ENCODE measurements at places on chromosomes 7 and 10.

GRCh38 chr7:154721086-154721485, 281.8 kb downstream of the PAXIP1 start:
- no peak for DNase-seq

DNA sequence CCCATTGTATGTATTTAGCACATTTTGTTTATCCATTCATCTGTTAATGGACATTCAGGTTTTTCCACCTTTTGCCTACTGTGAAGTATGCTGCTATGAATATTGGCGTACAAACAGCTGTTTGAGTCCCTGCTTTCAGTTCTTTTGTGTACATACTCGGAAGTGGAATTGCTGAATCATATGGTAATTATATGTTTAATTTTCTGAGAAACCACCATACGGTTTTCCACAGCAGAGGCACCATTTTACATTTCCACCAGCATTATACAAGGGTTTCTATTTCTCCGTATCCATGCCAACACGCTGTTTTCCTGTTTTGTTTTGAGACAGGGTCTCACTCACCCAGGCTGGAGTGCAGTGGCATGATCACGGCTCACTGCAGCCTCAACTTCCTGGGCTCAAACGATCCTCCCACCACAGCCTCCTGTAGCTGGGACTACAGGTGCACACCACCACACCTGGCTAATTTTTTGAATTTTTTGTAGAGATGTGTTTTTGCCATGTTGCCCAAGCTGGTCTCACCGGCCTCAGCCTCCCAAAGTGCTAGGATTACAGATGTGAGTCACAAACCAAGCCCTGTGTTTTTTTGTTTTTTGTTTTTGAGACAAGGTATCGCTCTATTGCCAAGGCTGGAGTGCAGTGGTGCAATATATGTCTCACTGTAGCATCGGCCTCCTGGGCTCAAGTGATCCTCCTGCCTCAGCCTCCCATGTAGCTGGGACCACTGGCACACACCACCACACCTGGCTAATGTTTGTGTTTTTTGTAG, 22.1 kb upstream of the FBXW4 start:
- no peak for DNase-seq

GRCh38 chr7:22860337-22860736, 37.7 kb upstream of the TOMM7 start:
- DNase-seq = no peak

DNA sequence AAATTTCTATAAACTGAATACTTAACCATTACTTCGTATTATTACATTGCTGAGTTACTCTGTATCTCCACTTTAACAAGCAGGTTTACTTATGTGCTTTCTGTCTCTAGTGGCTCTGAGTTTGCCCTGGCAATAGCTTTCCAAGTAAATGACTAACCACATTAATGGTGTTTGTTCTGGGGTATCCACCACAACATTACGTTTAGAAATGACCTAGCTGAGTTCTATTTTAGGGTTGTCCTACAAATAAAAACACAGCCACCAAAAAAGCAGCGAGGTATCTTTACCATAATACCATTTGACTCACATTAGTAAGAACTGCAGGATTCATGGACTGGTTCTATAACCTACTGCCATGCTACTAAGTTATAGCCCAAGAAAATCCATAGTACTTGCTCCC, 83.1 kb downstream of the HIBADH start:
- no peak for DNase-seq

GRCh38 chr7:51033727-51034520, 251.2 kb upstream of the GRB10 start:
- DNase-seq = no peak

DNA sequence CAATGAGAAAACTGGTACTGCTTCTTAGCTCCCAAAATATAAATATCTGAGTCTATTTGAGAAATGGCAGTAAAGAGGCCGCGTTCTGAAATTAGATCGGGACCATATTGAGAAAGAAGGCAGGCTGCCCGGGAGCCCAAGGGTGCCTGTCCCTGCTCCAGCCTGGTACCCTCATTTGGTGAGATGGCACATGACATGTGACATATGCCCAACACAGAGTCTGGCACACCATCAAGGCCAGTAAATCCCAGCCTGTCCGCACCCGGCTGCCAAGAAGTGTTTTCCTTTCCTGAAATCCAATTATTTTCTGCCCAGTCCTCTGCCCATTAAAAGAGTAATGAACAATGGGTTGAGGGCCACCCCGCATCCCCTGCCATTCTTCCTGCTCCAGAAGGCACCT, 66.4 kb downstream of the CDH23 start:
- DNase-seq = no peak

- peak; percentile 7 for DNase-seq
Observed at GRCh38 chr10:81019029-81019890, 481.6 kb downstream of the SH2D4B start.

GRCh38 chr10:132838346-132838970, 52.5 kb upstream of the NKX6-2 start:
- DNase-seq = no peak

GRCh38 chr7:47480576-47481538, 101.1 kb downstream of the TNS3 start:
- no peak for DNase-seq

- DNase-seq = peak; percentile 56
Observed at GRCh38 chr10:26437637-26438461, at the start of gene APBB1IP. Gene APBB1IP, plus strand, starts transcription at chr10:26438341. Its CDS starts 53,986 bp downstream, at chr10:26492327.

- no peak for DNase-seq
Observed at GRCh38 chr10:120420421-120420820, 36.6 kb upstream of the PLPP4 start.

GRCh38 chr10:93894516-93895378, 969 bp downstream of the SLC35G1 start:
- no peak for DNase-seq

DNA sequence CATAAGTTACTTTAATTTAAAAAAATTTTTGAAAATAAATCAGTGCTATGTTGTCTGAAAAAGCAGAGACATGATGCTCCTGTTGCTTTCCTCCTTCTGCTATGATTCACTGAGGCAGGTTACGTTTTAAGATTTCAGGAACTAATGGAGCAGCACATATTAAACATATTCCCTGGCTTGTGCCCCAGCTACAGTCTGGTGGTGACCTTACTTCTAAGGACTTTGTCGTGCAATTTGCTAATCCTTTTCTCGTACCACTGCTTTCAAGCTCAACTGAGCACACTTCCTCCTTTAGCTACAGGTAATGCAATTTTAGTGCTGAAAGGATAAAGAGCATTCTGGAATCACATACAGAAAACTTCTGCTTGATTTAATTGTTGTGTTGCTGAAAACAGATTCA, 16.2 kb upstream of the PRR15 start:
- no peak for DNase-seq

GRCh38 chr7:151707757-151708156, 169.2 kb downstream of the PRKAG2 start:
- no peak for DNase-seq

DNA sequence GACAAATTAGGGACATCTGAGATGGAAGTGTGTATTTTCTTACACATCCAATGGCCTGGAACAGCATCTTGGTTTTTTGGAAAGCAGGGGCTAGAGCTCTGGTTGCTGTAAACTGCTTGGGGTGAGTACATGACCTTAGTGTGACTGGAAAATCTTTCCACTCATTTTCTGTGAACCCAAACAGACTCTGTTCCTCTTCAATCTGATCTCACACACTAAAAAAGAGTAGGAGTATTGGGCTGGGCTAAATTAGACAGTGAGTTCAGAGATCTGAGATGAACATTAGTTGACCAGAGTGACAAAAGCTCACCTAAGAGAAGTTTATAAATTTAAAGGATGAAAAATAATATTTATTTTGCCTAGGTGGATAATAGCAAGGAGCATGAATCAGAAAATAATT, 59.2 kb downstream of the OR13A1 start:
- no peak for DNase-seq

- no peak for DNase-seq
Observed at GRCh38 chr7:28999427-28999826, 41.3 kb upstream of the TRIL start.

- DNase-seq = peak; percentile 85
Observed at GRCh38 chr10:73771722-73772280, 10.0 kb upstream of the CHCHD1 start.

GRCh38 chr10:102869258-102870198, at the start of gene AS3MT:
Gene AS3MT, plus strand, starts transcription at chr10:102869470. Its CDS starts 123 bp downstream, at chr10:102869593.
- DNase-seq = no peak

DNA sequence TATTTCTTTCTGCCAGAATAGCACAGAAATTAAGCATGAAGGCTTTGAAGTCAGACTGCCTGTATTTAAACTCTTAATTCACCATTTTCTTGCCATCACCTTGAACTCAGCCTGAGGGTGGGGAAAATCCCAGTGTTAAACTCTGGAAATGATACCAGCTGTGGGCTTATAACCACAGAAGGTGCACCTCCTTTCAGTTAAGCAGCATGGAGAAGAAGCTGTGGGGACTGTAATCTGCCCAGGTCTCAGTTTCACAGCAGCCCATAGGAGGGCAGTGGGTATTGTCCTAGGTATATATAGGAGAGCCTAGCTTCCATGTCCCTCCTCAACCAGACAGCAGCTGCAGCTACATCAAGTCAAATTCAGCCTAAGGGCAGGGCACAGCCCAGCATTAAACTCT, 241.6 kb downstream of the HPSE2 start:
- no peak for DNase-seq

DNA sequence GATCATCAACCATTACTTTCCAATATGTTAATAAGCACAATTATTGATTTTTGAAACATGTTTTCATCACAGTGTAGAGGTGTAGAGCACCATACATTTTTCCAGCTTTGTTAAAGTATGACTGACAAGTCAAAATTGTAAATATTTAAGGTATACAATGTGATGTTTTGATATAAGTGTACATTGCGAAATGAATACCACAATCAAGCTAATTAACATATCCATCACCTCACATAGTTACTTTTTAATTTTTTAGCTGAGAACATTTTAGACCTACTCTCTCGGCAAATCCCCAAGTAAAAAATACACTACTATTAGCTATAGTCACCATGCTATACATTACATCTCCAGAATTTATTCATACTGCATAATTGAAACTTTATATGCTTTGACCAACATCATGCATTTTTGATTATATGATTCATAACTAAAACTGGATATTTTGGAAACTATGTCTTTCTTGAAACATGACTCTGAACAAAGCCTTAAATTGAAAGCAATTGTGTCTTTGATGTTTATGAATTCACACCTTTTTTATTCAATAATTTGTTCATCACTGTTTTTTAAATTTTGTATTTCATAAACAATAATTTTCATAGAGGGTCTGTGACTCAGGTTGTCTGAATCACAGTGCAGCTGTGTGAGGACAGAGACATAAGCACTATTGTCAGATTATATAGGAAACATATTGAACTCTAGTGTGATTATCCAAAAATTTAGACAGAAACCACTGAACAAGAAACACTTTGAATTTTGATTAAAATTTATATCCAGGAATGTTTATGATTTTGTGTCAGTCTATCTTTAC, 486.1 kb downstream of the SEMA3D start:
- no peak for DNase-seq

- no peak for DNase-seq
Observed at GRCh38 chr10:93995182-93995581, 1.5 kb downstream of the PLCE1 start.

- no peak for DNase-seq
Observed at GRCh38 chr10:13794992-13795612, 208.3 kb downstream of the PRPF18 start.

GRCh38 chr7:75662579-75663301, 76.0 kb downstream of the HIP1 start:
- no peak for DNase-seq

DNA sequence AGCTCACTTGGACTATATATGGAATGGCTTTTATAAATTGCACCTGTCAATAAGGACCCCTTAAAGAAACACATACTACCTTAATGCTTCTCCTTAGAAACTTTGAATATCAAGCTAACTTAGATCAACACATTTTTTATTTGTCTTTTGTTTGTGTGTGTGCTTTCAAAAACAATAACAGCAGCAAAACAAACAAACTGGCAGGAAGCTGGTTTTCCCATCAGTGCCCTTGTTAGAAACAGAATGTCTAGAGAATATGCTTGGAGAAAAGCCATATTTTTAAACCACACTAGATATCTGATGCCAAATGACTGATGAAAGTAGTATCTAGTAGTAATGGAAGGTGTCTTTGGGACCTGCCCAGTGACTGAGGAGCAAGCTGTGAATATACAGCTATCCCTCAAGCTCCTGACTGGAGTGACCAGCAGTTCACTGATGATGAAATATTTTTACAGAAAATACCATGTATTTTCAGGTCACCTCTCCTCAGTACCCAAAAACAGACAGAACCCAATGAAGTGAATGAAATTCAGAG, 1.0 kb downstream of the PDE1C start:
- no peak for DNase-seq

- DNase-seq = no peak
Observed at GRCh38 chr7:140310337-140311002, 87.9 kb downstream of the SLC37A3 start.

- no peak for DNase-seq
Observed at GRCh38 chr7:8133188-8133848, 128.6 kb downstream of the ICA1 start.

- no peak for DNase-seq
Observed at GRCh38 chr10:224571-224970, 89.3 kb downstream of the ZMYND11 start.

DNA sequence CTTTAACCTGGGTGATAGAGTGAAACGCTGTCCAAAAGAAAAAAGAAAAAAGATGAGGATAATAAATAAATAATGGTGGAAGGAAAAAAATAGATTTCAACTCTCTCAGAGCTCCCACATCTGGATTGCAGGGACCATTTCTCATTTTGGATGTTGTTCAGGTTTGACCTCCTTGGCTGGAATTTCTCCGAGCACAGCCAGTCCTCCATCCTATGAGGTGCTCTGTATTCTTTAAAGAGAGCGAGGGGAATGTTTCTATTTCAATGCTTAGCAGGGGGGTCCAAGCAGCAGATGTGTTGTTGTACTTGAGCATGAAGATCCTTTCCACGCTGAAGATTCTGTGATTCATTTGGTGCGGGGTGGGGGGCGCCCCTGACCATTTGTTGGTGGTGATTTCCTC, 17.7 kb upstream of the SEPHS1 start:
- no peak for DNase-seq

GRCh38 chr10:48527756-48528155, 77.1 kb downstream of the ARHGAP22 start:
- no peak for DNase-seq
